Heart left ventricle (tissue), 16 donors: ENCODE measurements at places on chromosomes 4 and X. TPM values are rescaled to one million over a fixed set of nuclear protein-coding genes. Genes with fewer than 3 reads are reported as not detected.

- no peak for DNase-seq
Measured at GRCh38 chrX:135923353-135923752, 29.8 kb downstream of the SAGE1 start.

The ARAF gene
- total RNA-seq: 80.8 TPM

The SOD3 gene
- 110 TPM for total RNA-seq

The CITED1 gene
- total RNA-seq: not detected

DNA sequence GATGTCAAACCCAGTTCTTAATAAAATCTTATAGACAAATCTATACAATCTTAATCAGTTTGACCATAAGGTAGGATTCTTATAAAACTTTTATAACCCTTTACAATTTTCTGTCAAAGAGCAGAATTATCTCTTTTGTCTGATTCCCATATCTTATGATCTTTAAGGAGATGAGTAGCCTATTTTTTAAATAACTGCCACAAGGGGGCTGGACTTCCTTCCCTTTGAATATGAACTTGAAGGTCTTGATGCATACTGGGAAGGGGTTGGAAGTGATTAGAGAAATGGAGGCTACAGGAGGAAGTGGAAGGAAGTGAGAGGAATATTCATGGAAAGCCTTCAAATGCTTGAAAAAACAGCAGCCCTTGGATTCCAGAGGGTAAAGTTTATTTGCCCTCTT is 111.1 kb downstream of the APOOL start:
- DNase-seq: no peak

DNA sequence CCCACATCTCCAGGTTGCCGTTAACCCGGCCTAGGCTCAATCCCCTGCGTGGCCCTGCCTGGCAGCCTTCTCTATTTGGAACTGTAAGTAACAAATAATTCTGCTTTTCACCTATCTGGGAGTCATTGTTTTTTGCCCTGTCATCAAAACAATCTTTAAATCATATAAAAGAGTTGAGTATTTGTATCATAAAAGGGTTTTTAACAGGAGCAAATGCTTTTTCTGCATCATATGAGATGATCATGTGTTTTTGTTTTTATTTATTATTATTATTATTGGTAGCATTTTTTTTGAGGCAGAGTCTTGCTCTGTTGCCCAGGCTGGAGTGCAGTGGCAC is 10.0 kb upstream of the TLR3 start:
- DNase-seq: no peak
